Activated CD4-positive, alpha-beta T cell treated with anti-CD3 and anti-CD28 coated beads, Interleukin-2, amount 50 U/mL, for 24 hours (primary cell): ENCODE measurements at places on chromosomes 7 and 10.

DNA sequence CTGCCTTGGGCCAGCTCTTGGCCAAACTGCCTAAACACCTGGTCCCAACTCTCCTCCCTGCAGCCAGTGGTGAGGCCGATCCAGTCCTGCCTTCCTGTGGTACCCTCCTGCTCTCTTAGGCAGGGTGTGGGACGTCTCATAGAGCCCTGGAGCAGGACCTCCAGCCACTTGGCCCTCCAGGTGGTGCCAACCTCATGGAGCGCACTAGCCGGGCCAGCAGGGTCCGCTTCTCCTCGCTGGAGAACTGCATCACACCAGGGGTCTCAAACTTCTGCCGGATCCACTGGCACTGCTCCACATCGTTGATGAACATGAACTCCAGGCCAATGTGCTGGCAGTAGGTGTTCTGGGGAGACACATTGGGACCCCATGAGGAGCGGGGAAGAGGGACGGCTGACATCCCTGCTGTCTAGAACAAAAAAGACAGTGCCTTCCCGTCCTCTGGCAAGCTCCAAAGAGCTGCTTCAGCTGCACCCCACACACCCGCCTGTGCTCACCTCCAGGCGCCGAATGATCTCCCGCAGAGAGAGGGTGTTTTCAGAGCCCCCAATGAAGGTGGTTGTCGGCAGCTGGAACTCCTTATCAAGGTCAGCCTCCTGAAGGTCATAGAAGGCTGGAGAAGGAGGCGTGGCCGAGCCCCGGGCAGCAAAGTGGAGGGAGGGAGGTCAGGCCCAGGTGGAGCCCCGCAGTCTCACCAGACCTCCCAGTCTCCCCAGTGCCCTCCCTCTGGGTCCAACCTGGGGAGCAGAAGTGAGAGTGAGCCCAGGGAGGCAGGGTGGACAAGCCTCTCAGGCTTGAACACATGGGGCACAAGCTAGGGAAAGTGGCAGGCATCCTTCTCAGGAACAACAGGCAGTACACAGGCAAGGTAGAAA is 10.2 kb downstream of the OGDHL start:
- no peak for DNase-seq

DNA sequence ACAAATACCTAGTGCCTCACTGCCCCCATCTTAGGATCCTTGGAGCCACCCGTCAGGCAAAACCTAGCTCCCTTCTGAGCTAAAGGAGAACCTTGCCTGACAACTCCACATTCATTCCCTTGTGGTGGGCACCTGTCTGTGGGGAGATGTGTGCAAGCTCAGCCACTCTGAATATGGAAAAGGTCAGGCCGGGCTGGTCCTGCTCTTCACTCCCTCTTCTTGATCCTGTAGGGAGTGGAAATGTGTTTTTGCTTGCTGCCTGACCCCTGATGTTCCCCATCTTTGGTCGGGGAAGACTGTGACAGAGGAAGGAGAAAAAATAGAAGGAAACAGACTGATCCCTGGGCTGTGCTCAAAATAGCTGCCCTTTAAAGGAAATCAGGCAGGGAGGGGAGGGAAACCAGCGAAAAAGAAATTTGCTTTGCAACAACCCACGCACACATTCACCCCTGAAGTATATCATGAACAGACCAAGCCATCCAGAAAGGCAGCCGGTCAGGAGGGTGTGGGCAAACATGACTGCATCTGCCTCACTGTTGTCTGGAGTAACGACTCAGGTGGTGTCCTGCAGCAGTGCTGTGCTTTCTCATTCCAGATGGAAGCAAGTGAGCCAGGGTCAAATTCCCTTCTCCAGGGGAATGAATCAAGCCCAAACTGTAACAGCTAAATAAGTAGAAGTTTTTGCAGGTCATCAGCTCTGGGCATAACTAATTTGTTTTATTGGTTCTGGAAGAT is 74.0 kb downstream of the SCRN1 start:
- no peak for DNase-seq

DNA sequence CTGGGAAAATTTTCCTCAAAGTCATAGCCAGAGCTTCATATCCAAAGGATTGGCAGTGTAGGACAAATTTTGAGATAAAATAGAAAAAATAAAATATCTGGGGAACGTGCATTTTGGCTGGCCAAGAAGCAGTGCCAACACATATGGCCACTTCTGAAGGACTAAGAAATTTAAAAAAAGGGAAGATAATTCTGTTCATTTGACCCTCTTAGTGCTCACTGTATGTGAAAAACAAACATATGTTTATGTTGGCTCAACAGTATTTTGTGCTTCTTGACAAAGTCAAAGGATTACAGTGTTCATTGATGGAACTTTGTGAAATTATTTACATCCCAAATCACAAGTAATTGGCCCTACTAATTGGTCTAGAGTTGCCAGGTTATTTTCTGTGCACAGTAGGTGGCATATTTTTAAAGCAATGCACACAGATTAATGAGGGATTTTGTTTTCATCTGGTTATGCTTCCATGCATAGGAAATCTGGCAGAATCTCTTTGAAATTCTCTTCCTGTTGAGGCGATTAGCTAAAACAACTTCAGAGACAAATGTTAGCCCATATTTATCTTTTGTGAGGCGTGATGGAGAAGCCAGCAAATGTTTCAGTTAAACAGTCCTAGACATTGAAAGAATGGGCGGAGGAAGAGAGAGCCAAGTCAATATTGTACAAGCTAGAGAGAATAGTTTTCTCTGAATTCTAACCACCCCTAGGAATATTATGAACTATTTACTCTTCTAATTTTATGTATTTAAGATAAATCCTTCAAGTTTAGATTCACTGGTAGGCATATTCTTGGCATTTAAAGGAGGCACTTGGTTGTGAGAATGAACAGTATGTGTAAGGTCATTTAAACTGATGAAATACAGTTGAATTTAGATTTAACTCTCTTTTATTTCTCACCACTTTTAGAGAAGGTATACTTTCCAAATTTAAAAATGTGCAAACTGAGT is 237.7 kb upstream of the MBL2 start:
- no peak for DNase-seq

DNA sequence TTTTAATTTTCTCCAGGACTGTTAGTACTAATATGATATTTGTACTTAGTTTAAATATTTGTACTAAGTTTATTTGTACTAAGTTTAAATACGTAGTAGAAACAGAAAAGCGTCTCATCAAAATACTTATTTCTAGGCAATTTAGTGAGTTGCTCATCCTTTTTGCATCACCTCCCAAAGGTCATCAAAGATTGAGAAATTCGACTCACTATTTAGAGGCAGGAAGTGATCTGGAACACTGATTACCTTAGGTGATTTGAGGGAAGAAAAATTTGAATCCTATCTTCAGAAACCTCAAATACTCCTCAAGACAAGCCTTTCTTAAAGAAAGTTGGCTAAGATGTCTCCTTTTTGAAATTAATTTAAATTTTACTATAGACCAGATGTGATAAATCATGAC is 14.5 kb downstream of the WNT16 start:
- DNase-seq = no peak

GRCh38 chr7:15561835-15562234 is at the start of gene AGMO:
TSS of gene AGMO (minus strand) at chr7:15562015.
- no peak for DNase-seq

DNA sequence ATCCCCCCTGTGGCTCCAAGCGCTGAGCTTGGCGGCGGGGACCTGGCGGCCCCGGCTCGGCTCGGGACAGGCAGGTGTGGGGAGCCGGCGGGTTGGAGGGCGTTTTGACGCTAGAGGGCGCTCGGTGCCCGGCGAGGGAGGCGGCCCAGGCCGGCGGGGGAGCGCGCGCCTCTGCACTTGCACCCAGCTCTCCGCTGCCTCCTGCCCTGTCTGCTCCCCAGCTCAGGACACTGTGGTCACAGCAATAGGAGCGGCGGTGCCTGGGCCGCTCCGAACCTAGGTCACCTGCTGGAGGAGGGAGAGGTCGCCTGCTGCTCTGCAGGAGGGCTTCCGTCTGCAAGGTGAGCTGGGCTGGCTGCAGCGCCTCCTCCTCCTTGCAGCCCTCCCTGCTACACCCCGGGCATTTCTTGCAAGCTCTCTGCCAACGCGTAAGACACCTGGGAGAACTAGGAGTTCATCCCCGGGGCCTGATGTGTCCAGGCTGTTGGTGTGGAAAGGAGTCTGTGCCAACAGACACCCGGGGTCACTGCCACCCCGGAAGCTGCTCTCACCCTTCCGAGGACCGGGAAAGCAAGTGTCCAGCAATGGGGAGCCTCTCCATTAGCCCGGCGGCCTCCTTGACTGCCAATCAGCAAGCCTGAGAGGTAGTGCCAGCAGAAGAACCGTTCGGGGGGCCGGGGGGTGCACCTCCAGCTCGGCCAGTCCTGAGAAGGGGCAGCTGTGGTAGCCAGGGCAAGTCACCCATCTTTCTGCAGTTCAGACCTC is 620.4 kb downstream of the GALNT17 start:
- no peak for DNase-seq

- no peak for DNase-seq
Measured at GRCh38 chr10:68489919-68490318, 18.1 kb upstream of the DNA2 start.

DNA sequence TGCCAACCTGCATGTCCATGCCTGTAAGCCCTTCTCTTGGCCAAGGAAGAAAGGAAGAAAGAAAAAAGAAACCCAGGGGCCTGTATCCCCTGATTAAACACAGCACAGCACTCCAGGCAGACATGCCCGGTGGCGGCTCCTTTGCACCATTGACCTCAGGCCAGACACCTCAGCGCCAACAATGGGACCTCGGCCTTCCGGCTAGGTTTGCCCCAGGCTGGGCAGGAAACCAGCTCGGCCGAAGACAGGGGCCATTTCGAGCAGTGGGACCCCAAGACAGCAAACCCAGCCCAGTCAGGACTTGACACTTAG is 2.8 kb downstream of the HOXA10 start:
- DNase-seq = no peak

GRCh38 chr7:126450269-126450671 is 802.5 kb downstream of the GRM8 start:
- no peak for DNase-seq

DNA sequence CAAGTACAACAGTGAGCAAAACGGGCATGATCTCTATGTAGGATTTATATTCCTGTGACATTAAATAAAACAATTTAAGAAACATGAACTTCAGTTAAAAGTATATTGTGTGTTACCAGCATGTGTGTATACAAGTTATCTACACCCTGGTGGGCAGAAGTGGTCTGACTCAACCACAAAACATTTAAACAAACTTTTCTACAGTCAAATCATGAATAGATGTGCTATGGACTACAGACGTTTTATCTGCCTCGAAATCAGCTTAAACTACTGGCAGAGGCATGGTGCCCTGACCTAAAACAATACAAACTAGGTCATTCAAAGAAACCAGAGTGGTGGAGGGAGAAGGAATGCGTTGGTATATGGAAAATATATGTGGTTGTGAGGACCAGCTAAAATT is 3.6 kb downstream of the ARL3 start:
- DNase-seq = no peak

GRCh38 chr10:13851906-13852305 is 265.1 kb downstream of the PRPF18 start:
- DNase-seq = no peak
